HCT116 (cell line): ENCODE measurements at places on chromosomes 7 and 10. TPM values are rescaled to one million over a fixed set of nuclear protein-coding genes. Genes with fewer than 3 reads are reported as not detected.

DNA sequence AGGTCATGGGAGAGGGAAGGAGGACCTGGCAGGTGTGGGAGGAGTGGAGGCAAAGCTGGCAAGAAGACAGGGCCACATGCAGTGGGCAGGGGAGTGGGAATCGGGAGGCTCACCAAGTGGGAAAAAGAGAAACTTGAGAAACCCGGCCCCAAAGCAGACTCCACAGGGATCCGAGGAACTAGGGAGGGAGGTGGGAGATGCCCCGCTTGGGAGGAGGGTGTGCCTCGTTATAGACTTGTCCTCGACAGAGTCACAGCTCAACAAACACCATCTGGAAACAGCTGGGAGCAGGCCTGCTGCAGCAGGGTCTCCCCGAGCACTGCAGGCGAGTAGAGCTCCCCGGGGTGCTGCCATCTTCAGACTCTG is 54.8 kb downstream of the MKI67 start:
- DNase-seq: no peak

GRCh38 chr7:146787266-146787665 is 670.7 kb downstream of the CNTNAP2 start:
- DNase-seq: no peak

- DNase-seq: no peak
Measured at GRCh38 chr10:47348661-47349470, 703 bp downstream of the RBP3 start.

- no peak for DNase-seq
Measured at GRCh38 chr10:49614242-49615198, 683 bp downstream of the CHAT start.

- DNase-seq: no peak
Measured at GRCh38 chr7:45574669-45575500, 717 bp downstream of the ADCY1 start.

- no peak for DNase-seq
Measured at GRCh38 chr7:28174901-28175661, 5.5 kb downstream of the JAZF1 start.

DNA sequence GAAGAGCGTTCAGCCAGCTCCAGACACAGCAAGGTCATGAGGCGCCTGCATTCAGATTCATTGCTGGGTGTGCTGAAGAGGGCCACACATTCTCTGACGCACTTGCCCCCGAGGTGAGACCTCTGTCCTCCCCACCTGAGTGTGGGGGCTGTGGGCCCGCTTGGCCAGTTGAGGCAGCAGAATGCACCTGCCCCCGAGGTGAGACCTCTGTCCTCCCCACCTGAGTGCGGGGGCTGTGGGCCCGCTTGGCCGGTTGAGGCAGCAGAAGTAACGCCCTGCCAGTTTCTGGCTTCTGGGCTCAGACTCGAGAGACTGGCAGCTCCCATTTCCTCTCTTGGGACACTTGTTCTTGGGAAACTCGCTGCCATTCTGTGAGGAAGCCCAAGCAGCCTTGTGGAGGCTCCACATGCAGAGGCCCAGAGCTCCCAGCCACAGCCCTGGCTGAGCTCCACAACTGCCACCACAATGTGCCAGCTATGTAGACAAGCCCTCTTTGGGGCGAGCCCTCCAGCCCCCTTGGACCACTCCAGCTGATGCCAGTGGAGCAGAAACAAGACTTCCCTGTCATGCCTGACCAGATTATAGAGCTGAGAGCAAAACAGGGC is 434.0 kb downstream of the DNAJB6 start:
- no peak for DNase-seq

- no peak for DNase-seq
Measured at GRCh38 chr7:114932991-114933390, 11.1 kb downstream of the MDFIC start.

TMEM225B gene
- total RNA-seq: 3.1 TPM

SPDYE9 gene
- not detected for total RNA-seq

C10orf90 gene
- not detected for total RNA-seq

HABP2 gene
- 0.20 TPM for total RNA-seq

PRKAR1B gene
- total RNA-seq: 14.1 TPM

SPDYE17 gene
- not detected for total RNA-seq

HECW1 gene
- 5.6 TPM for total RNA-seq

FRMPD2 gene
- 0.30 TPM for total RNA-seq

FAM25C gene
- not detected for total RNA-seq

SPDYE2B gene
- total RNA-seq: not detected
